ENCODE measurements at places on chromosomes 7 and 10.

DNA sequence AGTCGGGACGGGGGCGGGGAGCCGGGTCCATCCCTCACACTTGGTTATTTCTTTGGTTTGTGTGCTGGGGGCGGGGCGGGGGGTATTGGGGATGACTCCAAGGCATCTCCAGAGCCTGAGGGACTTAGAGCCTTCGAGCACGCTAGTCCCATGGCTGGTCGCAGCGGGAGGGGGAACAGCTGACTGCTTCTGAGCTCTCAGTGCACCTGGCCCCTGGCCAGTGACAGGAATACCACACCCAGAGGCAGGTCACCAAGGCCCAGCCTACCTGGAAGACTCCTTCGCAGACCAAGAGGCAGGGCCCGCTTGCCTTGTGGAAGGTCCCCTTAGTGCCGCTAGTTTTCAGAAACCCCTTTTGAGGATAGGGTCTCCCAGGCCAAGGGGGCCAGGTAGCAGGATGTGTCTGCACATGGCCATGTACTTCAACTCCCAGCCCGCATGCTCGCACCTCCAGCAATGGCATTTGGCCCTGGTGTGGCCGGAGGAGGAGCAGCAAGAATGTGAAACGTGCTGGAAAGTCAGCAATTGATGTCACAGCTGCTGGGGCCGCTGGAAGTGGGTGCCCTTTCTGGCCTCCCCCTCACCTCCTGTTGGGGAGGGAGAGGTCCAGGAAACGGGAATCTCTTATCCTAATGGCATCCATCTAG, 40.3 kb downstream of the AGAP3 start:
- no peak for DNase-seq

- DNase-seq = no peak
Measured at GRCh38 chr7:47413526-47414341, 168.2 kb downstream of the TNS3 start.

DNA sequence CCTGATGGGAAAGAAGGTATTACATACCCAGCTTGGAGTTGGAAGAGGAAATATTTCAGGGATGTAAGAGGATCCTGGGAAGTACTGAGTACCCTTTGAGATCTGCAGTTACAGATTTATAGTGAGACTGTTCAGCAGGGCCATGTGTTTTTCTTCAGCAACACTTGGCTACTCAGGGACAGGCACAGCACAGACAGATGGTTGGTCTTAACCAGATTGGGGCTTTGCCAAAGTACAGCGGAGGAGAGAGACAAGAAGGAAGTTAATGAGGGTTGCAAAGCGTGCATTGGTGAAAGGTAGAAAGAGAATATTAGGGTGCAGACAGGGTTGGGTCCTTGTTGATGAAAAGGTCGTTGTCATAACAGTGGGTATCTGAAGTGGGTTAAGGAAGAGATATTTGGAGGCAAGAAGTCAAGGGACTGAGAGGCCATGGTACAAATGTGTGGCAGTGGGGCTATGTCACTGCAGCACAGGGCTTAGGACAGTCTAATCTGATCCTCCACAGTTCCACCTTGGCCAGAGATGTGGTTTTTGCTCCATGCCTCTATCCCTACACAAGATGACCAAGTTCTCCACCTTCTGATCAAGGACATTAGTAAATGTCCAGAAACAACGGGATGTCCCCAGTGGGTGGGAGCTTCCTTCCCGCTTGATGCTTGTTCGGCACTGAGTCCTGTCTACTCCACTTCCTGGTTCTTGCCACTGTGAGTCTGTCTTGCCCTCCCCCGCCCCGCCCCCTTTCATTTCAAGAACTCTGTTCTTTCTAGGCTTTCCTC, 18.9 kb upstream of the DNAJC1 start:
- no peak for DNase-seq

DNA sequence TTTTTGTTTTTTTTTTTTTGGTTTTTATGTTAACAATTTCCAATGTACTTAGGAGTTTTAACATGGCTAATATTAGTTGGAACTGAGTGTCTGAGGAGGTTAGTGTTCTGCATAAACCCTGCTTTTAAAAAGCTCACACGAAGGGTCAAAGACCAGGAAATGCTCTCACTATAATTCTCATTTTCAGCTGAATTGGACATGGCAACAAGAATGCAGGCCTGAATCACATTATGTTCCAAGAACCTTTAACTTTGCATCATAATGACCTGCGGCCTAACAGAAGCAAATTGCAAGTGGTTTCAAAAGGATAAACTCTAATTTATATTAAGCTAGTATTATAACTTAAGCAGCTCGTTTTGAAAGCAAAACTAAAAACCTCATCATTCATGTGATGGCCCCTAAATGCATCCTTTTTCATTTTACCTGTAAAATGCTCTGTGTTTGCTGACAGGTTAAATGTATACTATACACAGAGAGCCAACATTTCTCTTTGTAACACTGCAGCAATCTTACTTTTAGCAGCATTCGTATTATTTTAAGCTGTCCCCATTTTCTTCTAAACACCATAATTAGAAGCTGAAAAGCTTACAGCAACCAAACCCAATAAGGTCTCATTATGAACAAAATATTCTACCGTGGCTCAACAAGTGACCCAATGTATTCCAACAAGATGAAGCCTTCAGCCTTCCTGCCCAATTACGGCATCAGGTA, 242.8 kb upstream of the SP4 start:
- DNase-seq = no peak

GRCh38 chr10:66723608-66724400, 202.0 kb upstream of the LRRTM3 start:
- no peak for DNase-seq

DNA sequence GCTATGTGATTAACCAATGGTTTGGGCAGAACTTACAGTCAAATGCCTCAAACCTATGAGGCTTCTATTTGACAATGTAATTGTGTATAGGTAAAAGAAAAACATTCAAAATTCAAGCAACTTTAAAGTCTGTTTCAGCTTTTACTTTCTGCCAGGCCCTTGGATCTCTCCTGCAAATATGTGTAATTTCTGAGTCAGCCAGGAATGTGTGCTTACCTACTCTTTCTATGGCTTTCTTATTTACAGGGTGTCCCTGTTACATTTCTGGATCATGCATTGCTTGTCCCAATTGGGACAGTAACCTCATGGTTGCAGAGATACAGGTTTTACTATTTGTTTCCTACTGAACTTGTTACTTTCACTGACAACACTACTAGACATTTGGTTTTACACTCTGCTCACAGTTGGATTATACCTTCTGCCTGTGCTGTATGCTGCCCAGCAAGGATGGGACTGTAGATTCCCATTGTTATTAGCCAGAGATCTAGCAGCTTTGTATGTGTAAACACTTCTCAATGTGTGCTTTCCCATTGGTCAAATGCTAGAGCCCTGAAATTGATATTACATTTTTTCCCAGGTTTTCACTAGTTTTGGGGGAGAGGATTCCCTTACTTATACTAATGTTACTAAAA, 355.3 kb downstream of the ARL4A start:
- DNase-seq = no peak

- DNase-seq = peak; percentile 67
Measured at GRCh38 chr10:12588091-12588860, 238.9 kb downstream of the CAMK1D start.

GRCh38 chr7:79930604-79931003, 204.0 kb upstream of the GNAI1 start:
- no peak for DNase-seq

- DNase-seq = no peak
Measured at GRCh38 chr7:134852625-134853024, 73.2 kb downstream of the CALD1 start.

DNA sequence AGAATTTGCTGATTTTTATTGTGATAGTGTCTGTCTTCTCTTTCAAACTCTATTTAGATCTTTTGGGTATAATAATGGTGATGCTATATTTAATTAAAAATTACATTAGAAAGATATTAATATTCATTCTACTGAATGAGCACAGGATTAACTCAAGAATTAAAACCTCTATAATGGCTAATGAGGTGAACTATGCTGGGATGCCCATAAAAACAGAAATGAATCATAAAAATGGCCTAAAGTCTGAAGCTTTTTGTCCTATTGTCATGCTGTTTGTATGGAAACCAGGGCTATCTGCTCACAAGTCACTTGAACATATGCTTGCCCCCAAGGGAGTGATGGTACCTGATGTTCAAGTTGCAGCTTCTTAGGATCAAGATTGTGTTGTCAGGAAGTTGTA, 76.2 kb upstream of the ICA1 start:
- no peak for DNase-seq

- DNase-seq = no peak
Measured at GRCh38 chr10:78927257-78927995, 141.3 kb upstream of the ZMIZ1 start.

GRCh38 chr7:69962186-69963065, 364.2 kb downstream of the AUTS2 start:
- no peak for DNase-seq

- no peak for DNase-seq
Measured at GRCh38 chr10:132363376-132363775, 31.4 kb downstream of the LRRC27 start.

DNA sequence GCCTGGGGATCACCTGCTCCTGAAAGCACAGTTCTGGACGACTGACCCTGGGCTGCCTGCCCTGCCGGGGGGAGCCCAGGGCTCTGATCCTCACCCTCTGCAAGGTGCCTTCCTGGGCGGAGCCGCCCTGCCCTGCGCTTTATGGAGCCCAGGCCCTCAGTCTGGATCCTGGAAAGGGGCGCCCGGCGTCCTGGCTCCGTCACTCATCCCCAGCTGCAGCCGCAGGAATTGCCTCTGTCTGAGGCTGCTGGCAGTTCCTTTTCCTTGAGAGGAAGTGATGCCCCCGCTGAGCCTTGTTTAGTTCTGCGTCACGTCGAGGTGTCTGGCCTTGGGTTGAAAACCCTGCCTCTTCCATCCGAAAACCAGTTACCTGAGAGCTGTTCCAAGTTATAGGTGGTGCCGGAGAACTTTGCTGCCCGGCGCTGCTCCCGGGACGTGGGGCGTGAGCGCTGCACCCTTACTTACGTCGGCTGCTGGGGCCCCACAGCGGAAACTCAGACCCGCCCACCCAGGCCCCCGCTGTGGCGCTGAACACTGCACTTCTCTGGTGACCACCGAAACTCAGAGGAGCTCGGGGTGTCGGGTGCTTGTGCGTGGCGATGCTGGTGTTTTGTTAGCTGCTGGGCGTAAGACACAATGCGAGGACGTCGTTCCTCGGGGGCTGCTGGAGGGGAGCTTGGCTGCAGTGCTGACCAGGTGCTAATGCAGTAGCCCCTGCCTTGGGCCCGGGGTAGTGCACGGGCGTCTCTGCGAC, 5.4 kb downstream of the MAFK start:
- DNase-seq = no peak

Measured in NCI-H1417 (cell line).